ENCODE measurements at places on chromosomes 7 and 10.

GRCh38 chr7:132778761-132779160 lies 202.5 kb upstream of the PLXNA4 start:
- DNase-seq: no peak

DNA sequence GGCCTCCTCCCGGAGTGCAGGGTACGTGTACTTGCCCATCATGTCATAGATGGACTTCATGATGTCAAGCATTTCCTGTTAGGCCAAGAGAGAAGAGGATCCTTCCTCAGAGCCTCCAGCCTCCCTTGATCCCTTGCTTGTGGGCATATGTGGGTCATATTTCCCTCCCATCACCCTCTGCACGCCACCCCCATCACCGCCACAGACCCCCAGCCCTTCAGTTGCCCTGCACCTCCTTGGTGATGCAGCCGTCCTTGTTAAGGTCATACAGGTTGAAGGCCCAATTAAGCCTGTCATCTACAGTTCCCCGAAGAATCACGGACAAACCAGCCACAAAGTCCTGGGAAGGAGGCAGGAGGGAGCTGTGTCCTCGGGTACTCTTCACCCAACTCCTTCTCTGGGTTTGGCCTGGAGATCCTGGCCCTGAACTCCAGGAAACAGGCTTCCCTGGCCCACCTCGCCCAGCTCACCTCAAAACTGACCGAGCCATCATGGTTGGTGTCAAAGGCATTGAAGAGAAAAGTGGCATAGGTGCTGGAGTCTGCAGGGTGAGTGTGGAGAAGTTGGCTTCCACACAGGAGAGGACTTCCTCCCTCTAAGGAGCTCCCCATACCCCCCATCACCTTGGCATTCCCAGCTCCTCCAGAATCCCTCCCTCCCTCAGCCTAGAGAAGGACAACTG lies 9.8 kb upstream of the OGA start:
- no peak for DNase-seq

- DNase-seq: peak; percentile 77
These were observed at the start of gene ARHGAP12 for GRCh38 chr10:31928549-31929260. ARHGAP12 (minus strand) TSS chr10:31928831; CDS start chr10:31908855, 19,976 bp downstream.

- no peak for DNase-seq
These were observed 392 bp upstream of the HUS1 start for GRCh38 chr7:47979832-47980181.

- DNase-seq: no peak
These were observed 14.4 kb downstream of the PROSER2 start for GRCh38 chr10:11837372-11838161.

DNA sequence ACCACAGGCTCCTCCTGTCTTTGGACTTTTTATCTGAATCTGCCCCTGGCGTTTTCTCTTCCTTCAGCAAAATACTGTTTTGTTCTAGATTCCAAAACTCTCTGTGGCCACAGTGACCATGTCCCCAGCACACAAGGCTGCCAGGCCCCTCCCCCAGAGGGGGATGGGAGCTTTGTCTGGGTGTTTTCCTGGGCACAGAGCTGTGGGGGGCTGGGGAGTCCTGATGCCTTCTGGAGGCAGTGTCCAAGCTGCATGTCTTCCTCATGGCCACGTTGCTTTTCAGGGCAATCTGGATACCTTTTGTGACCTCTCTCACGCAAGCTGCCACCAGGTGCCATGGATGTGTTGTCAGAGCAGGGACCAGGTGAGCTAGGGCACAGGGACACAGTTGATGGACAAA lies 26.2 kb downstream of the ANTXRL start:
- DNase-seq: no peak

DNA sequence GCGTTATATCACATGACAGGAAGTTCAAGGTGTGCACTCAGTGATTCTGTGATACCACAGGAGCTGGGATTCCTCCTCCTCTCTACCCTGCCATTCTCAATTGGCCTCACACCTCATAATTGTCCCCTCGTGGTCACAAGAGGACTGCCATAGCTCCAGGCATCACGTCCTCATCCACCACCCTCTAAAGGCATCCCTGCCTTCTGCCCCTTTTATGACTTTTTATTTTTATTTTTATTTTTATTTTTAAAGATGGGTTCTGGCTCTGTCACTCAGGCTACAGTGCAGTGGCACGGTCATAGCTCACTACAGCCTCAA lies 47.0 kb downstream of the PDGFA start:
- no peak for DNase-seq

GRCh38 chr10:43409385-43410109 lies 561 bp upstream of the HNRNPF start:
- DNase-seq: no peak

DNA sequence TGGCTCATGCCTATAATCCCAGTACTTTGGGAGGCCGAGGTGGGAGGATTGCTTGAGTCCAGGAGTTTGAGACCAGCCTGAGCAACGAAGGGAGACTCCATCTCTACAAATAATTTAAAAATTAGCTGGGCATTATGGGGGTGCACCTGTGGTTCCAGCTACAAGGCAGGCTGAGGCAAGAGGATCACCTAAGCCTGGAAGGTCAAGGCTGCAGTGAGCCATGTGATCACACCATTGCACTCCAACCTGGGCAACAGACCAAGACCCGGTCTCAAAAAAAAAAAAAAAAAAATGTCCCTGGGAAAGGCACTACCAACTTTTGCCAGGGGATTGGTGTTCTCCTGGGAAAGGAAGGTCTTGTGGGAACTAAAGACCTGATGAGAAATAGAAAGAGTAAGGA lies 134.2 kb upstream of the AUTS2 start:
- DNase-seq: no peak

DNA sequence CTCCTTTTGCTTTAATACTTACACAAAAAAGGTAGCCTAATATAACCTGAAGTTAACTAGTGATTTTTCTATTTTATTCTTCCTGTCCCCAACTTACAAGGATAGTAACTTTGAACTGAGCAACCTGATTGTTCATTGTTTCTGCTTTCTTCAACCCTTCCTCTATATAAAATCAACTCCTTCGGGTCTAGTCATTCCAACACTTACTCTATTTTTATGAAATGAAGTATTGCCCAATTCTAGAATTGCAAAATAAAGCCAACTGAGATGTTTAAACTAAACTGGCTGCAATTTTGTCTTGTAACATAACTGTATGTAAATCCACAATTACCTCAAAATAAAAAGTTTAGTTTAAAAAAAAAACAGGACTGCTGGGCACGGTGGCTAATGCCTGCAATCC lies 20.3 kb upstream of the DNA2 start:
- DNase-seq: no peak

- DNase-seq: no peak
These were observed 51.9 kb downstream of the LAMB4 start for GRCh38 chr7:108078211-108078673.

DNA sequence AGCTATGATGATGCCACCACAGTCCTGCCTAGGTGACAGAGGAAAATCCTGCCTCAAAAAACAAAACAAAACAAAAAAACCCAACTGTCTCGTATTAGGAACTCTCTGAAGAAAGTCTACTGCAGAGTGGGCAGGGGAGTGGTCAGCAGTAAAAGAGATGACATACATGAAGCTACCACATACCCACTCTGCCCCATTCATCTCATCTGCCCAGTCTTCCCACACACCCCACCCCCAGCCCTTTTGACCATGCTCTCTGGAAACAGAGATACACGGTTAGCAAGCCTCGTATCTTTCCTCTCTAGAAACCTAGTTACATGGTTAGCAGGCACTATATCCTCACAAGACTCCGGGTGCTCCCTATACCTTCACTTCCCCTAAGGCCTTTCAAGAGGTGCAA lies 8.3 kb downstream of the SLC37A3 start:
- DNase-seq: no peak

GRCh38 chr10:71747039-71747531 lies 26.2 kb downstream of the VSIR start:
- DNase-seq: no peak

DNA sequence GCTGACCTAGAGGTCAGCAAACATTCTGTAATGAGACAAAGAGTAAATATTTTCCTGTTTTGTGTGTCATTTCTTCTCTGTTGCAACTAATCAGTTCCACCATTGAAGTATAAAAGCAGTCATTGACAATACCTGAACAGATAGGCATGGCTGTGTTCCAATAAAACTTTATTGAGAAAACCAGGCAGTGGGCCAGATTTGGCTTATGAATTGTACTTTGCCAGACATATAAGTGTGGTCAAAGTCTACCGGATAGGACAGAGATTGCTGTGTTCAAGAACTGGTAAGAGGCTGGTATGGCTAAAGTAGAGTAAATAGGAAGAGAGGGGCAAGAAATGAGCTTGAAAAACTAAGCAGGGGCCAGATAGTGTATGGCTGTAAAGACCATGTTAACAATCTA lies 38.3 kb upstream of the TAC1 start:
- no peak for DNase-seq

DNA sequence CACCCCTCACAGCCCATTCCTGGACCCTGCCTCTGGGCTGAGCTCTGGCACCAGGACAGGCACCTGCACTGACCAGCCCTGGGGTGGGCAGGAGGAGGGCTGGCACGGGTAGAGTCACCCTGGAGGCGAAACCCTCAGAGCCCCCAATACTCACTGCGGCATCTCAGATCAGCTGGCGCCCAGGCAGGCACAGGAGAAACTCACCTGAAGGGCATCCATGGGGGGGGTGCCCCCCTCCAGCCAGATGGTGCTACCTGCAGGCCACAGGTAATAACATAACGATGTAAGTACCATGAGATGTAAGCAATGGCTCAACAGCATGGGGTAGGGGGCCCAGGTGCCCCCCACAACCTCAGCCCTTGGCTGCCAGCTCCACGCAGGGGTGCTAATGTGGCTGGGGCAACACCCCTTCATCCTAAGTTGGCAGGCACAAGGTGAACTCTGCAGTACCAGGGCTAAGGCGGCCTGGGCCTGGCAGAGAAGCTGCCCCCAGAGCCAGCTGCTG lies 12.1 kb upstream of the PYROXD2 start:
- DNase-seq: no peak

- DNase-seq: no peak
These were observed 5.0 kb downstream of the PAXIP1 start for GRCh38 chr7:154997840-154998370.

- DNase-seq: no peak
These were observed 49.6 kb downstream of the BPGM start for GRCh38 chr7:134696261-134696660.

GRCh38 chr10:95290461-95291364 lies at the start of gene PDLIM1:
PDLIM1 (minus strand) TSS chr10:95291003; CDS start chr10:95290915, 88 bp downstream.
- DNase-seq: no peak

GRCh38 chr7:134948736-134949135 lies 37.6 kb upstream of the AGBL3 start:
- DNase-seq: no peak

- DNase-seq: no peak
These were observed 22.9 kb downstream of the IKZF1 start for GRCh38 chr7:50327443-50327842.

DNA sequence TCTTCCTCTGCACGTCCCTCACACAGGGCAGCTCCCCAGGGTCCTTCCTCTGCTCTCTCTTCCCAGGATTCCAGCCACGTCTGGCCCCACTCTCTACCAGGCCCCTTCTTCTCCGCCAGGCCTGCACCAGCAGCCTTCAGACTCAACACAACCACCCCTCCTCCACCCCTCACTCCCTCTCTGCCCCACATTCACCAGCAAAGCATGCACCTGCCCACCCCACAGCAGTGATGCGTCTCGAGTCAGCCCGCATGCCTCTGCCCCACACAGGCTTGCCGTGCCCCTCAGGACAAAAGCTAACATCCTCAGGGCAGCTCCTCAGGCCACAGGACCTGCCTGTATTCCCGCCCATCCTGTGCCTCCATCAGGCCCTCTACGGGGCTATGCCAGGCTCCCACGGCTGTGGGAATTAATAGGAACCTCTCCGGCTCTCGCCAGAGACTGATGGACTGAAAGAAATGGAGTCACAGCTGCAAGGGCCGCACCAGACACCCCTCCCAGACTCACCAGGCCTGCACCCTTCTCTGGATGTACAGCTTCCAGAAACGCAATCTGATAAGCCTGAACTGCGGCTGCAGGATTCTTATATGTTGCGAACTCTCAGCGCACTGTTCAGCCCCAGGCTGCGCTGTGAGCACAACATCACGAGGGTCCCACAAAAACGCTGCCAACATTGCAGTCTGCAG lies 100.1 kb downstream of the CYTH3 start:
- no peak for DNase-seq

GRCh38 chr7:150340875-150341262 lies 560 bp downstream of the RARRES2 start:
- DNase-seq: no peak

DNA sequence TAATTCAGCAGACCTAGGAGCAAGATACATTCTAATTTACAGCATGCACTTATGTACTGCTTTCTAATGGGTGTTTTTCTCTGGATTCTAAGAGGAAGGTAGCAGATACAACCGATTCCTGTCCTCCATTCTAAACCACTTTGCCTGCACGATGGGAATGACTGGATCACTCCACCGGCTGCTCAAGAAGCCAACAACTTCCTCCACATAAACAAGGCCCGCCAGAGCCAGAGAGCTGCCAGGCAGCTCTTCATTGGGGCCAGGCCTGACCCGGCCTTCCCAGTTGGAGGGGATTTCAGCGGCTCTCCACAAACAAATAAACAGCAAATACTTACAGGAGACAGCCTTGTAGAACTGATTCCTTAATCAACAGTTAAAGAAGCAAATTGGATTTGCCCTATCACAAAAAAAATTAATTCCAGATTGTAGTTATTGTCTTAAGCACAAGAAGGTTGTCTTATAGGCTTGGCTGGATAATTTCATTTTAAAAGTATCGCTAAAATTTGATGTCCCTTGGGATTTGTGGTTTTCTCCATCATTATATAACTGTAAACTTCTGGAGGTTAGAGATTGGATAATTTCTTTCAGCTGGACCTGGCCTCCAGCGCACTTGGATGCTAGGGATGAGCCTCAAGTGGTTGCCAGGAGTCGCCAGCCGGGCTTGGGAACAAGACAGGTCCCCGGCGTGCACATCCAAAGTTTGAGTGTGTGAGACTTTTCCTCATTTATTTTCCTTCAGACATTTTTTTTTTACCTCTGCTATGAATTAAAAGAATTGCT lies 20.9 kb downstream of the EBF3 start:
- DNase-seq: no peak

DNA sequence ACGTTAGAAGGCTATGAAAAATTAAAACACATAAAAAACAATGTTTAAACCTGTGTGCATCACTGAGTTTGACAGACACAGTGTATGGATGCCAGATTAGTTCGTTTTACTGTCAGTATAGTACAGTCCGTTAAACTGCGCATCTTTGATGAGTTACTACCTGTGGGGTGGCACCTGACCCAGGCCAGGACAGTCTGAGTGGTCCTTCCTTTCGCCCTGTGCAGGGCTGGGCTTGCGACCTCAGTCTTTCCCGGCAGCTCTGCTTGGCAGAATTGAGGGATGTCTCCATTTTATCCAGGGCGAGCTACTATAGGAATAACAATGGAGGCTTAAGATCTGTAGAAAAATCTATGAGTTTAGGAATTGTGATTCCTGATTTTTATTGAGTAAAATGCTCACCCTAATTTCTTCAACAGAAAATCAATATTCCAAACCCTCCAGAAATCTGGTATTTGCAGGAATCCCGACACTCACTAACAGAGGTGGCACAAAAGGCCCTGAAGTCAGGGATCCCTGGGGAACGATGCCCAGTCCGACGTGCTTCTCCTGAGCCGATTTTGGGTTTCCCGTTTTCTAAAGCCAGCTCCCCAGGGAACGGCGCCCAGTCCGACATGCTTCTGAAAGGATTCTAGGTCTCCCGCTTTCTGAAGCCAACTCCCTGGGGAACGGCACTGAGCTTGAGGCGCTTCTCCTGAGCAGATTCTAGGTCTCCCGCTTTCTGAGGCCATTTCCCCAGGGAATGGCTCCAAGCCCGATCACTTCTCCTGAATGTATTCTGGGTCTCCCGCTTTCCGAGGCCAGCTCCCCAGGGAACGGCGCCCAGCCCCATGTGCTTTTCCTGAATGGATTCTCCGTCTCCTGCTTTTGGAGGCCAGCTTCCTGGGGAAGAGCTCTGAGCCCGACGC lies 377.6 kb downstream of the DNAJB6 start:
- DNase-seq: no peak

Measured in stimulated activated CD8-positive, alpha-beta memory T cell treated with anti-CD3 and anti-CD28 coated beads, Interleukin-2, amount 100 ng/mL, for 1 hour (primary cell).